ENCODE measurements at places on chromosomes 11 and 22.

- no peak for DNase-seq
Observed at GRCh38 chr11:90867416-90867815, 644.6 kb upstream of the CHORDC1 start.

- no peak for DNase-seq
Observed at GRCh38 chr11:134074346-134074745, 5.5 kb downstream of the JAM3 start.

DNA sequence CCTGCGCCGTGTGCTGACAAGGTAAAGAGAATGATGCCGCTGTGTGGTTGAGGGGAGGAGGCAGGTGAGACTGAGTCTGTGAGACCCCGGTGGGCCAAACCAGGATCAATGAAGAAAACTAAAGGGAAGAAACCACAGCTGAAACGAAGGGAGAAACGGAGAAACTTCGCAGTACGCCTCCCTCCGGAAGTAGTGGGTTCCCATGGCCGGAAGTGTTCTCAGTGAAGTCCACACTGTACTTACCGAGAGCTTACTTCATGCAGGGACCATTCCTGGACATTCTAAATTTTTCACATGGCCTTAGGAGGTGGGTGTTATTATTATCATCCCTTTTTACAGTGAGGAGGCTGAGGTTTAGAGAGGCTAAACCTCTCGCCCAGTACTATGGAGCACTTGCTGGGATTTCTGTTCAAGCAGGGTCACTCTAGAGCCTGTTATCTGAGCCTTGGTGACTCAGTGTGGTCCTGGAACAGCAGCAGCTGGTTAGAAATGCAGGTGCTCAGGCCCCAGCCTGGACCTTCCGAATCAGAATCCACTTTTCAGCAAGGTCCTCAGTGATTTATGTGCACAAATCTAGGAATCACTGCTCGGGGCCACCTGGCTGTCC is 17.9 kb downstream of the CD5 start:
- no peak for DNase-seq

- no peak for DNase-seq
Observed at GRCh38 chr22:33652615-33653014, 267.7 kb downstream of the LARGE1 start.

- DNase-seq = no peak
Observed at GRCh38 chr11:106520146-106520912, 442.9 kb downstream of the AASDHPPT start.

DNA sequence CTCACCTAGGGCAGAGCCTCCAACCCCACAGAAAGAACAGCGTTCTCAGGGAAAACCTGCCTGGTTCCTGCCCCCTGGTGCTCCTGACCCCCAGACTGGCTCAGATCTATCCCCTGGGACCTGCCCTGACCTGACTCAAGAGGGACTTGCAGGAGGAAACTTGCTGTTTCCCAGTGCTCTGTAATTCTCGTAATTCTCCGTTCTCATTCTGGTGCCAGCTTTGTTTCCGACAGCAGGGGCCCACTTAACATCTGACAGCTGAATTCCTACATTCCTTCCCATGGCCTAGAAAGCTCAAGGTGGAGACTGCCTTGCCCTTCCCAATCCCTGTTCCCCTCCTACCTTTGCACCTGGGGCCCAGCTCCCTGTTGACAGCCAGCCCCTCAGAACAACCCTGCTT is 12.5 kb upstream of the CSF2RB start:
- no peak for DNase-seq

- DNase-seq = no peak
Observed at GRCh38 chr11:129374081-129374992, 1.3 kb upstream of the BARX2 start.

GRCh38 chr11:102664001-102664752 is 39.0 kb upstream of the MMP20 start:
- no peak for DNase-seq

DNA sequence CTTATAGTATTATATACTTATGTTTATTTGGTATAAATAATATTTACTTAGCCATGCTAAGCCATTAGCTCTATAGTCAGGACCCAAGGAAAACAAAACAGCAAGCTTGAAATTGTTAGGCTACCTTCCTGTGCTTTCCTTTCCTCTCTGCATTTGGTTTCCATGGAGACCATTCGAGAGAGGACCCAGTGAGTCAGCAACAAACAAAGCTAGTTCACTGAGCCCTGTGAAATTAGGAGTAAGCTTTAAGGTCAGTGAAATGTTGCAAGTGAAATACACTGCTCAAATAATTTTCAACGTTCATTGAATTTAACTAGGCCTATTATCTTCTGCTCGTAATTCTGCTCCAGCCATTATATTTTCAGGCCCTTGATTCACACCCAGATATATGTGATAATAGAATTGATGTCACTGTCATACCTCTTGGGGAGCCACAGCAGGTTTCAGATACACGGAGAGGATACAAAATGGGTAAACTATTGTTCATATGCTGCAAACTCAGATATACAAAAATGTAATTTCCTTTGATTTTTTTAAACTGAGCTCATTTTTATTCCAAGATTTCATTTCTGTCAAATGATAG is 9.1 kb upstream of the OR10D3 start:
- peak; percentile 12 for DNase-seq

- no peak for DNase-seq
Observed at GRCh38 chr11:124069429-124070401, 28.6 kb upstream of the OR10G7 start.

GRCh38 chr11:27820249-27820648 is 120.0 kb upstream of the BDNF start:
- peak; percentile 24 for DNase-seq

DNA sequence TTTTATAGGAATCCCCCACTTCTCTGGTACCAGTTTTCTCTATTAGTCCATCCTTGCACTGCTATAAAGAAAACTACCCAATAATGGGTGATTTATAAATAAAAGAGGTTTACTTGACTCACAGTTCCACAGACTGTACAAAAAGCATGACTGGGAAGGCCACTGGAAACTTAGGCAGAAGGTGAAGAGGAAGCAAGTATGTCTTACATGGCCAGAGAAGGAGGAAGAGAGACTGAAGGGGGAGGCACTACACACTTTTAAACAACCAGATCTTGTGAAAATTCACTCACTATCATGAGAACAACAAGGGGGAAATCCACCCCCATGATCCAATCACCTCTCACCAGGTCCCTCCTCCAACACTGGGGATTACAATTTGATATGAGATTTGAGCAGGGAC is 68.9 kb upstream of the GNAZ start:
- DNase-seq = no peak

GRCh38 chr11:28981381-28981780 is 873.2 kb downstream of the METTL15 start:
- no peak for DNase-seq

DNA sequence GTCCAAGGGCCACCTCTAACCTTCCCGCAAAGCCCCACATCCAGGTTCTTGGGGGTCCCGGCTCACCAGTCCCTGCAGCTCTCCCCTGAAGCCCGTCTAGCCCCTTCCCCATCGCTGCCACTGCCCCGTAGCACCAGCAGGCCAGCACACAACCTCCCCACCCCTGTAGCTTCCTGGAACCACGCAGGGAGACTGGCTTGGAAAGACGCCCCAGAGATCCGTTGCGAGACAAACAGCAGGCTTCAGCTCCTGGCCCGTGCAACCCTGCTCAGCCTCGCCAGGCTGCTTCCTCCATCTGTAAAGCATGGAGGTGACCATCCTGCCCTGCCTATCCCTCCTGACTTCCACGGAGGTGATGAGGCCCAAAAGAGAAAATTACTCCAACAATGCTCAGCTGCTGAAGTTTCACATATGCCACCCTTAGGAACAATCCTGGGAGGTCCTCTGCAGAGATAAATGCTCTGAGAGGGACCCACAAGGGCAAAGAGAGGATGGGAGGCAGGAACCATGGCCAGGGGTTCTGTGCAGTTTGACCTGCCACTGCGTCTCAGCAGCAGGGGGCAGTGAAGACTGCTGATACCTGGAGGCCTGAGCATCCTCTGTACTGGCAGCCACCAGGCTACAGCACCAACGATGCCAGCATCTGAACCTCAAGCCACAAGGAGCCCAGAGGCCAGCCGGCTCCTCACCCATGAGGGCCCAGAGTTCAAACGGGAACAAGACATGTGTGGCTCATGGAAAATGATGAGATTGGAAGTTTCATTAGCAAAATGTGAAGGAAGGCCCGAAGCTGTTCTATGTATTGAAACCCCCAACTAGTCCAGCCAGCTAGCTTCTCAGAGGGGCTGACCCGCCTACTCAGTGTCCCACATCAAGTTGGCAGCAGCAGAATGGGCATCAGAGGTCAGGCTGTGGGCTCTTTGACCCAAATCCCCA is 16.1 kb downstream of the DGCR2 start:
- DNase-seq = no peak

DNA sequence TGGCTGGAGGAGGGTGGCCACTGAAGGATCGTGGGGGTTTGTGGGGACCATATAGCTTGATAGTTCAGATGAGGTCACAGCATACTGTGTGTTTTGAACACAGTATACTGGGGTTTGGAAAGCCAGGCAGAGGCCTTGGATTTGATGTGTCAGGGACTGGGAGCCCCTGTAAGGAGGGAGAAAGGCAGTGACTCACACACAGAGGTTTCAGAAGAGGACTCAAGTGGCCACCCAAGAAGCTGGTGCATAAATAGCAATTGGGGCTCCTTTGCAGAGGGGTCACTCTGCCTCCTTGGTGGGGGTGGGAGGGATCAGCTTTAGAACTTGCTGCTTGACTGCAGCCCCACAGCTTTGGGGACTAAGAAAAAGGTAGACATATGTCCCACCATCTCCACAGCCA is 39.3 kb downstream of the SLC5A1 start:
- DNase-seq = no peak

- DNase-seq = no peak
Observed at GRCh38 chr11:5690736-5691135, 1.1 kb downstream of the TRIM22 start.

DNA sequence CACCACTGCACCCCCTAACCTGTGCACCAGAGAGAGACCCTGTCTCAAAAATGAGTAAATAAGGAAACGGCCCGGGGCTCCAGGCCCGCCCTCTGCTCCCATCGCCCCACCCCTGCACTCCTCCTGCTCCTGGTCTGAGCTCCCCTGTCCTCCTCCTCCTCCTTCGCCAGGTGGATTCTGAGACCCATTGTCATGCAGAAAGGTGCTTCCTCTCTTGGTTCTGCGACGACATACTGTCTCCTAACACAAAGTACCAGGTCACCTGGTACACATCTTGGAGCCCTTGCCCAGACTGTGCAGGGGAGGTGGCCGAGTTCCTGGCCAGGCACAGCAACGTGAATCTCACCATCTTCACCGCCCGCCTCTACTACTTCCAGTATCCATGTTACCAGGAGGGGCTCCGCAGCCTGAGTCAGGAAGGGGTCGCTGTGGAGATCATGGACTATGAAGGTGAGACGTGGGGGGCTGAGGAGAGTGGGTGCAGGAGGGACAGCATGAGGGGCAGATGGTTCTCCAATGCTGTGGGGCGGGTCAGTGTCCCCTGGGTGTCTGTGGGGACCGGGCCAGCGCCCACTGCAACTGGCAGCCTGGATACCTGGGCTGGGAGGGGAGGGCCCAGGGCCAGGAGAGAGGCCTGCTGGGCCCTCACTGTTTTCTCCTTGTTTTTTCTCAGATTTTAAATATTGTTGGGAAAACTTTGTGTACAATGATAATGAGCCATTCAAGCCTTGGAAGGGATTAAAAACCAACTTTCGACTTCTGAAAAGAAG is 3.1 kb upstream of the APOBEC3D start:
- DNase-seq = no peak

DNA sequence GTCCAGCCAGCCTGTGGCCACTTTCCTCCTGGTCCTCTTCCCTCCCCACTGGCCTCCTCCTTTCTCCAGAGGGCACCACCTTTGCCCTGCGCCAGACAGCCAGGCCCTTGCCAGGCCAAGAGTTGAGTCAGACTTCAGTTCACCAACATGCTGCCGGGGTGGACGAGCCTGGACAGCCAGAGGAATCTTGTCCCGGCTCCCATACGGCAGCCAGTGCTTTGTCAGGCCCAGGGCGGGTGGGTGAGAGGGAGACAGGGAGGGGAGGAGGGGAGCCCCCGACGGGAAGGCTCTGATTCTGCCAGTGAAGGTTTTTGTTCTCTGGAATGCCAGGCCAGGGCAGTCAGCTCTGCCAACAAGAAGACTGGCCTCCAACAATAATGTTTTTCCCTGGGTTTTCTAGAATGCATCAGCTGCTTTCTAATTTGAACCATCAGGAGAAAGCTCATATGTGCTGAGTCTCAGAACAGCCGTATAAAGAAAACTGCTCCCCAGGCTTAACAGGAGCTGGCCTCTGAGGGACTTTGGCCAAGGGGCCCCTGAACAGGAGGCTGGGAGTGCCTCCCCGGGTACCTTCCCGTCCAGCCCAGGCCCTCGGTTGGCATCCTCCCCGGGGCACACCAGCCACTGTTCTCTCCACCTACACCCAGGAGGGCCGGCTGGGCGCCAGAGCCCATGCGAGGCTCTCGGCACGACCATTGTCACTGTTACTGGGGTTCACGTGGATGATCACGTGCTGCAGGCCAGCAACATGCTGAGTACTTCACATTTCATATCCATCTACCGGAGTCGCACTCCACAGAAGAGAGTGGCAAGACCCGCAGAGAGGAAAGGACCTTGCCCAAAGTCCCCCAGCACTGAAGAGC is 28.6 kb downstream of the LIF start:
- no peak for DNase-seq

- DNase-seq = no peak
Observed at GRCh38 chr11:34924714-34925113, 8.3 kb downstream of the PDHX start.

GRCh38 chr11:43631732-43632131 is 48.8 kb upstream of the HSD17B12 start:
- DNase-seq = no peak

DNA sequence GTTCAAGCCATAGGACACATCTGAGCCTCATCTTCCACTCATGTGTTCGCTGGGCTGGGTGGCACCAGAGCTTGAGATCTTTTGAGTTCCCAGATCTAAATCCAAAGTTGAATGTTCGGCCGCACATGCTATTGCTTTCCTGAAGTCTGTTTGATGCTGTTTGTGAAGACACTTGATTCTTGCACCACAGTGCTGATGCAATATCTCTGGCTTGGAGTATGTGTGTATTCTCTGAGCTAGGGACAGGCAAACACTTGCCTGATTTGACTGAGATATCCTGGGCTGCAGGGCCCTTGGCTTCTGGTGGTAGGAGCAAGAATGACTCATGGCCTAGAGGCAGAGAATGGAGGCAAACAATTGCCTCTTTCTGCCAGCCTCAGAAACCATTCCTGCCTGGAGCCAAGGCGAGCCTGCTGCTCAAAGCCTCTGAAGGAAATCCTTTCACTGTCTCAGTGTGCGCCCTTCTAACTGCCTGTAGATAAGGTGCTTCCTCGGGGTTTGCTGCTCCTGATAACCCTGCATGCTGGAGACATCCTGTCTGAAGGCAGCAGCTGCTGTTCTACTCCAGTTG is 73.0 kb downstream of the CYB5R2 start:
- DNase-seq = peak; percentile 57

GRCh38 chr11:57358543-57358961 is 20.4 kb downstream of the P2RX3 start:
- no peak for DNase-seq

DNA sequence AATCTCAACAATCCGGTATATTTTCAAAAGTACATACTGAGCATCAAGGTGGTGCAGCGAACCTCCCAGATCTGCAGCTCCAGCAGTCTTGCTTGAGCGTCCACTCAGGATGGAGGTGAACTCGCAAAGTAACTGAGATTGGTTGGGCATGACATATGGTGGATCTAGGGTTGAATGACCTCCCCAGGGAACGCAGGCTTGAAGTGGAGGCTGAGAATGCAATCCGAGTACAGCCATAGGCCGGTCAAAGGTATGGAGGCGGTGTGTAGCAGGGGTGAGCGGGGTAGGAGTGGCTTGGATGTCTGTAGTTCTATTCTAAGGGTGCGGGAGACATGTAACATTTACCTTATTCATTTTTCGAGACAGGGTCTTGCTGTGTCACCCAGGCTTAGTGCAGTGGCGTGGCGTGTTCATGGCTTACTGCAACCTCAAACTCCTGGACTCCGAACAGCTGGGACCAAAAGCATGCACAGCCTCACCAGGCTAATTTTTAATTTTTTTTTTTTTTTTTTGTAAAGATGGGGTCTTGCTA is 631 bp upstream of the C22orf39 start:
- DNase-seq = no peak
